ENCODE measurements at places on chromosomes 11 and 22.

GRCh38 chr11:31912808-31913207, 101.7 kb upstream of the PAX6 start:
- DNase-seq: no peak

DNA sequence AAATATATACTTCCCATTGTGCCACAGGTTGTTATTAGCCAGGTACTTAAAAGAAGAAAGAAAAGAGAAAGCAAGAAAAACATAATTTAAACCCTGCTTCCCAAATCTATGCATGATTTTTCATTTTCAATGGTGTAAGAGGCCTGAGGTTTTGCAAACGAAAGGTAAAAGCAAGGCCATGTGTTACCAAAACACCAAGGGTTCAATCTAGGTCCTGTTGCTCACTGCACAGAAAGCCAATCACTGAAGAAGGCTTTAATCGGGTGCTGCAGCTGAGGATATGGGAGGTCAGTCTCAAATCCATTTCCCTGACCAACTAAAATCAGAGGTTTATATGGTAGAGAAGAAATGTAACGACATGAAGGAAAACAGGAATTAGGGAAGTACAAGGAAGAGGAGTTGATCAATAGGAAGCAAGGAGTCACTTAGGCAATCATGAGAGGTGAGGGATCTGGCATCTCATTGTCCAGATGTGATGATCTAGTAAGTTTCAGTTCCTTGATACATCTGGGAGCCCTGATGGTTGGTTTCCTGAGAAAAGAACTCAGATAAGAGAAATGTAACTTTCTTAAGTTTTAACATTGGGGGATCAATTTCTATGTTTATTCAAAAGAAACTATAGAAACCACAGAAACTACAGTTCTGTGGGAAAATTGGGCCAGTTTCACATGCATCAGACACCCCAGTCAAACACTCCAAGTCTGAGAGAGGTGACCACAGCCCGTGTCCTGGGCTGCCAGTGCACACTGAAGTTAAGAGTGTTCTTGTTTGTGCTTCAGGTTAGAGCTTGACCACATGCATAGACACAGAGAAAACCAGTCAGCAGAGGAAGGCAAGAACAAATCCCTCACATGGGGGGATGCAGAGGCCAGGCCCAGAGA, 18.1 kb upstream of the DKK3 start:
- DNase-seq: no peak

GRCh38 chr11:6615882-6616585, 3.2 kb downstream of the TPP1 start:
- no peak for DNase-seq

DNA sequence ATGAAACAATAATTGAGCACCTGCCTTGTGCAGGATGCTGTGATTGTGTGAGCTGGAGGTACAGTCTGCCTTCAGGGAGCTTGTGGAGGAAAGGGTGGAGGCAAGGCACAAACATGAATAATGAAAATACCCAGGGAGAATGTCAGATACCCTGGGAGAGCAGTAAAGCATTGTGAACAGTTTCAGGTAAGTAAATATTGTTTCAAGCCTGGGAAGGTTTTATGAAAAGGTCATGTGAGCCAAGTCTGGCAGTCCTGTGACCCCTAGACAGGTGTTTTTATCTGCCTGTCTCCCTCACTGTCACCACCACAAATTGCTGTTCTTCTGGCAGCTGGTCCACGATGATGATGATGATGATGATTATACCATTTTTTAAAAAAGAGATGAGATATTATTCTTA, 32.0 kb downstream of the SPECC1L start:
- no peak for DNase-seq

- DNase-seq: no peak
Measured at GRCh38 chr11:66106786-66107599, 36.9 kb downstream of the PACS1 start.

GRCh38 chr22:18970176-18970947, 34.3 kb upstream of the PRODH start:
- no peak for DNase-seq

DNA sequence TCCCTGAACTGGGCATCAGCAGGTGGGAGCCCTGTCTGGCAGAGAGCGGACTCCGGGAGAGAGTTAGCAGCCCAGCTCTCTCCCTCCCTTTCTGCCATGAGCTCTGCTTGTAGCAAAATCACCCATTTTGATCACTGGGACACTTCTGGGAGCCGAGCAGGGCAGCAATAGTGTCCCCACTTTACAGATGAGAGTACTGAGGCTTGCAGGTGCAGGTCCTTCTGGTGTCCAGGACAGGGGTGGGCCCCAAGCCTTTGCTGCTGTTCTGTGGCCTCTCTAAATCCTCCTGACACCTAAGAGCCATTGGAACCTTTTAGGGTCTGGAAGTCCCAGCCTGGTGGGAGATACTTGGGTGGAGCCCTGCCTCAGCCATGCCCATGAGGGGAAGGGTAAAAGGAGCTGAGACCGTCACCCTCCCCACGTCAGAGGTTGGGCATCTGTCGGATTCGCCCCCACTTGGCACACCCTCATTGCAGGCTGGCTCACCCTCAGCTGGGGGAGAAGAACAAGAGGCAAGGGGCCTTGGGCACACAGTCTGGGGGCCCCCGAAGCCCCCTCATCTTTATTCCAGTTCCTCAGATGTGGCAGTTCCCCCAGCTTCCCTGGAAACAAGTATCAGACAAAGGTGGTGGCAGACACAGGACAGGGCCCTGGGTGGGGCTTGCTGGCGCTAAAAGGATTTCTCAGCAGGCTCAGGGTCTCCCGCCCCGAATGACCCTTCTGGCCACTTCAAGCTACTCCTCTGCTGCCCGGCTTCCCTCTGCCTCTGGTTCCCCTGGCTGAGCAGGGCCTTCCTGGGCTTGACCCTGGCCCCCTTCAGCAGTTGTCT, 4.5 kb downstream of the RIN1 start:
- no peak for DNase-seq

GRCh38 chr11:104995001-104995408, 26.6 kb upstream of the CASP4 start:
- no peak for DNase-seq

DNA sequence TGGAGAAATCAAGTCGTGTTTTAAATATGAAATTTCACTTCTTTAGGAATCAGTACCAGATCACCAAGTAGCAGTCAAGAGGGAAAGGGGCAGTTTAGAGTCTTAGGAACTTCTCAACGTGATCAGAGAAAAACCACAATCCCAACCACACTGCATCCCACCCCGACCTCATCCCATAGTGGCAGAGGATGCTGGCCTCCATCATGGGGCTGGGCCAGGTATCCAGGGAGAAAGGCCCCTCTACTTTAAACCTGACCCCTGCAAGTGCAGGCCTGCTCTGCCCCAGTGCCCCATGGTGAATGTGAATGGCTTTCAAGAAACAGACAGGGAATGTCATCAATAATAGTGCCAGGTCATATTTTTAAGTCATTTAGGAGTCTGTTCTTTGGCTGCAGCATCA, 12.1 kb downstream of the CHST1 start:
- DNase-seq: no peak

GRCh38 chr11:48107188-48107704, 109.4 kb upstream of the OR4B1 start:
- peak; percentile 37 for DNase-seq

GRCh38 chr11:31768749-31769640, 42.1 kb downstream of the PAX6 start:
- DNase-seq: no peak

DNA sequence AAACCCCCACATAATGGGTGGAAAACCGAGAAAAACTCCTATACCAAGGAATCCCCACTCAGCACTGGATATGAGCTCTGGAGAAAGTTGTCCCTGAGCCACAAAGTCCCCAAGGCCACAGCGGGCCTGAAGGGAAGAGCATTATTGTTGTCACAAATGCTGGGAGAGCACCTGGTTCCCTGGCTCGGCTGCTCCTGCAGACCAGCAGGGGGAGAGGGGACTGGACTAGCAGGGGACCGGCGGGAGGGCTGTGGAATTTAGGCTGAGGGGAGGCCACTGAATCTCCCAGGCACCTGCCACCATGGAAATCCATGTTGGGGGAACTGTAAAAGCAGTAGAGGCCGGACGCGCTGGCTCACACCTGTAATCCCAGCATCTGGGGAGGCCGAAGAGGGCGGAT, 7.0 kb downstream of the PC start:
- no peak for DNase-seq

- no peak for DNase-seq
Measured at GRCh38 chr11:121474680-121475079, 21.9 kb upstream of the SORL1-AS1 start.

DNA sequence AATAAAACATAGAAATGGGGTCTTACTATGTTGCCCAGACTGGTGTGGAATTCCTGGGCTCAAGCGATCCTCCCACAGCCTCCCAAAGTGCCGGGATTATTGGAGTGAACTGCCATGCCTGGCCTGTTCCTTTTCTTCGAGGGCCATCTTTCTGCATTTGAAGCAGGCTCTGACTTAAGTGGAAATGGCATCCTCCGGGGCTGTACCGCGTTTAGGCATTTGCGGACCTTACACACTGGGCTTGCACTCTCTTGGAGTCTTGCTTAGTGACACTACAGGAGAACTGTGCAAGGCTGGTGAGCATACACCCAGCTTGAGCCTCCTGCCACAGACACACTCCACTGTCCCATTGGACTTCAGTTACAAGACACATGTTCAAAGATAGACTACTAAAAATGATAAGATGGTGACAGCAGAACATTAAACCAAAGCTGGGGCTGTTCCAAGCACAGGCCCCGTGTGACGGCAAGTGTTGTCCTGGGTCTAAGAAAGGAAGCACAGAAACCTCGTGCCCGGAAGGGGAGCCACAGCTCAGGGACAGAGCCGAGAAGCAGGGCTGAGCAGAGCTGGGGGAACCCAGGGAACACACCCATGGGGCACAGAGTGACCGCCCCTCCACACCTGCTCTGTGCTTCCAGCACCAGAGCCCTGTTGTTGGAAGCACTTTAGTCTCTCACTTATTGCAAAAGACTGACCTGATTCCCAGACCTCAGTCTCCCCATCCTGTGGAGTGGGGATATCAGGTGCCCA, 59.0 kb upstream of the SHANK2 start:
- no peak for DNase-seq

- peak; percentile 89 for DNase-seq
Measured at GRCh38 chr11:64204464-64204989, 2.0 kb upstream of the FERMT3 start.

DNA sequence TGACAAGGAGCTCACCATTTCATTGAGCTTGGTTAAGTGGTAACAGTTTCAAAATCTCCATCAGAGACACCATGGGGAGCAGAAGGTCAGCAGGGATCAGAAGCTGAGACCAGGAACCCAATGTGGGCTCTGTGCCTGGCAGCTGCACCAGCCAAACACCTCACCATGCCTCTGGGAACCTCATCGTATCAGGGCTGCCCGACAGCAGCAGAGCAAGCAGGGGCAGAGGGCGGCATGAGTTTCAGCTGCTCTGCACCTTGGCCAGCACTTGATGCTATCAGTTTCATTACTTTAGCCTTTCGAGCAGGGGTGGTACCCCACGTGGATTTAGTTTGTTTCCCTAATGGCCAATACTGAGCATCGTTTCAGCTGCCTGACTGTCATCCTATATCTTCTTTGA, 77.8 kb downstream of the DGCR2 start:
- DNase-seq: no peak

DNA sequence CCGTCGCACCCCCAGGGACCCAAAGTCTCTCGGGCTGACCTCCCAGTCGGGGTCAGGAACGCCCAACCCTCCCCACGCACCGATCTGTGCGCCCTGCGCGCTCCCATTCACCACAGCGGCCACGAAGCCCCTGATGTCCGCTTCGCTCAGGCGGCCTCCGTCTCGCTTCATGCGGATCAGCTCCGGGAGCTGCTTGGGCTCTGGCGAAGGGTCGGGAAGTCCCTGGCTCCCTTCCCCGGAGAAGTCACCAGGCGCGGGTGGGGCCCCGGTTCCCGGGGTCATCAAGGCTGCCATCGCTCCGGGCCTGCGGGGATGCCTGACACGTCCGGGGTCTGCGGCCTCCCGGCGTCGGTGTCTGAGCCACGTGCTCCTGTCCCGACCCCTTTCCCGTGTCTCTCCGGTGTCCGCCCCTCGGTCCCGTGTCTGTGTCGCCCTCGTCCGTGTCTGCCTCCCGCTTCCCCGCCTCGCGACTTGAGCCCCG, 356 bp downstream of the TYMP start:
- DNase-seq: no peak

DNA sequence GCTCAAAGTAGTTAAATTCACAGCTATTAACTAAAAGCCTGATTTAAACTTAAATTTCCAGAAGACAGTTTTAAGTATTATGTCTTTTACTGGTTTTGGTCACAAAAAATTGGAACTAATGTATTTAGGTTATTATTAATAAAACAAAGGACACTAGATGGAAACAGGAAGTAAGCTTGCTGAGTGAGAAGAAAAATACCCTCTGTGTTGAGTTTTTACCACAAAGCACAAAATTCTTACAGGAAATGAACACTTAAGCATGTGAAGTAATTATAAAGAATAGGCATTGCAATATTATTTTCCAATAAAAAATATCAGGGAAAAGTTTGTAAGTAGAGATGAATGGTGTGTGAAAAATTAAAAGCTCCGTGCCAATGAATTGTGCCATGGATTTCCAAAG, 46.3 kb downstream of the PIK3C2A start:
- peak; percentile 9 for DNase-seq

- no peak for DNase-seq
Measured at GRCh38 chr22:29171721-29172120, 34.0 kb upstream of the EMID1 start.

DNA sequence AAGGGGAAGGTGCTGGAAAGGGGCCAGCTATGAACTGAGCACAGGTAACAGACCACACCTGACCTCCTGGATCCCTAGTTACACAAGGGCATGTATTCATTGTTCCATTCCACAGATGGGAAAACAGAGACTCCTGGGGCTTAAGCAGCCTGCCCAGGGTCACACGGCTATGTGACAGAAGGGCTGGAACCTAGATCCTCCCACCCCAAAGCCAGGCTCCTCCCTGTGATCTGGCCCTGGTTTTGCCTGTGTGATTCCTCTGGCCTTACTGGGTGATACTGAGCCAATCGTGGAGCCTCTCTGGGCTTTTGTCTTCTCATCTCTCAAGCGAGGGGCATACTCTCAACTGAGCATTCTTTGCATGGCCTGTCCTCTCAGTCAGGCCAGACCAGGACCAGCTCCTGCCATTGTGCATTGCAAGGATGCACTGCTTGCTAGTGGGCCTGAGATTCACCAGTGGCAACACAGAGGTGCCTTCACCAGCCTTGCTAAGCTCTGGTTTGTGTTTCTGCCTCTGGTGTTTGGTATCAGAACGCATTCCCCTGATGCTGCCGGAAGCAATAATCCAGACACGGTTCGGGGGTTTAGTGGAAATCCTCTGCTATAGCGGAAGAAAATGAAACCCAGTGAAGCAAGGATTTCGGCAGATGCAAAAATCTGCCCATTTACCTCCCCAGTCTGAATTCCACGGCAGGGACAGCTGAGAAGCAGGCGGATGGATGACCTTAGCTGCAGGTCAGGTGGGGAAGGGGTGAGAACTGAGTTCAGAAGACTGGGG, 226.6 kb downstream of the ST3GAL4 start:
- DNase-seq: no peak

DNA sequence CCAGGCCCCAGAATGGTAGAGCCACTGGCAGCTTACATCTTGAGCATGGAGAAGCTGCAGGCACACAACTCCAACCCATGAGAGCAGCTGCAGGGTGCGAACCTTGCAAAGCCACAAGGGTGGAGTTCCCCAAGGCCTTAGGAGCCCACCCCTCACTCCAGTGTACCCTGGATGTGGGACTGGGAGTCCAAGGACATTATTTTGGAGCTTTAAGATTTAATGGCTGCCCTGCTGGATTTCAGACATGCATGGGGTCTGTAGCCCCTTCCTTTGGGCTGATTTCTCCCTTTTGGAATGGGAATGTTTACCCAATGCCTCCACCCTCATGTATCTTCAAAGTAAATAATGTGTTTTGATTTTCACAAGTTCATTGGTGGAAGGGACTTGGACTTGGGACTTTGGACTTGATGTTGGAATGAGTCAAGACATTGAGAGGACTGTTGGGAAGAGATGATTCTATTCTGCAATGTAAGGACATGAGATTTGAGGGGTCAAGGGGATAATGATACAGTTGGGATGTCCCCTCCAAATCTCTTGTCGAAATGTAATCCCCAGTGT, 1.1 kb upstream of the KRTAP5-7 start:
- no peak for DNase-seq
